ENCODE measurements at places on chromosomes 3 and 15.

GRCh38 chr3:148863814-148864213 lies 1.3 kb upstream of the CPA3 start:
- no peak for DNase-seq

- no peak for DNase-seq
Observed at GRCh38 chr15:42151141-42151561, 5.3 kb downstream of the PLA2G4F start.

GRCh38 chr3:25355034-25355885 lies 72.8 kb upstream of the RARB start:
- DNase-seq, result no peak

- no peak for DNase-seq
Observed at GRCh38 chr3:58150810-58151199, 60.0 kb downstream of the DNASE1L3 start.

DNA sequence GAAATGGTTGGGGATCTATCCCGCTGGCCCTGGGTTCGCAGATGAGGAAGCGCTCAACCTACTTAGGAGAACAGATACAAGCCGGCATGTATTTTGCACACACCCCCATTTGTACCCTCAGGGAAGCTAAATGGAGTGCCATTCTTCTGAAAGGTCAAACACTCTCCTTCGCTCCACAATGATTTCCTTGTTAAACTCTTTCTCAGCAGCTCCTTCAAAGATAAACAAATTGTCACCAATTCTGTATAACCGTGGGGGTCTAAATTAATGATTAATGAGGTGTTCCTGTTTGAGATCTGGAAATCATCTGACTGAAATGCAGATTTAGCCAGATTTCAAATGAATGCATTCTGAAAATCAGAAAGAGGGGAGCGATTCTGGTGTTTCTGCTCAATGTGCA lies 124.0 kb downstream of the MEGF11 start:
- DNase-seq, result no peak

DNA sequence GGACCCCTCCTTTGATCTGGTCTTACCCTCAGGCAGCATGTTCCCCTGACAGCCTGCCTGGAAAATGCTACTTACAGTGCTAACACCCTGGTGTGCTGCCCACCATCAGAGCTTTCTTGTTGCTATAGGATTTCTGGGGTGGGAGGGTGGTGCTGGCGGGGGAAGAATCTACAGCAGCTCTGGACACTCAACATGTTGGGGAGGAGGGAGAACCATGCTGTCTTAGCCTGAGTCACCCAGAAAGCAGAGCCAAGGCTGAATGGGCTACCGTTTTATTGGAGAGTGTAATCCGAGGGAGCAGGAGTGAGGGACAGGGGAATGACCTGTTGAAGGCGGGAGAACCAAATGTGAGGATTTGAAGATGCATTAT lies 45.6 kb downstream of the MFSD1 start:
- no peak for DNase-seq

- no peak for DNase-seq
Observed at GRCh38 chr3:58027704-58028317, 19.6 kb downstream of the FLNB start.

DNA sequence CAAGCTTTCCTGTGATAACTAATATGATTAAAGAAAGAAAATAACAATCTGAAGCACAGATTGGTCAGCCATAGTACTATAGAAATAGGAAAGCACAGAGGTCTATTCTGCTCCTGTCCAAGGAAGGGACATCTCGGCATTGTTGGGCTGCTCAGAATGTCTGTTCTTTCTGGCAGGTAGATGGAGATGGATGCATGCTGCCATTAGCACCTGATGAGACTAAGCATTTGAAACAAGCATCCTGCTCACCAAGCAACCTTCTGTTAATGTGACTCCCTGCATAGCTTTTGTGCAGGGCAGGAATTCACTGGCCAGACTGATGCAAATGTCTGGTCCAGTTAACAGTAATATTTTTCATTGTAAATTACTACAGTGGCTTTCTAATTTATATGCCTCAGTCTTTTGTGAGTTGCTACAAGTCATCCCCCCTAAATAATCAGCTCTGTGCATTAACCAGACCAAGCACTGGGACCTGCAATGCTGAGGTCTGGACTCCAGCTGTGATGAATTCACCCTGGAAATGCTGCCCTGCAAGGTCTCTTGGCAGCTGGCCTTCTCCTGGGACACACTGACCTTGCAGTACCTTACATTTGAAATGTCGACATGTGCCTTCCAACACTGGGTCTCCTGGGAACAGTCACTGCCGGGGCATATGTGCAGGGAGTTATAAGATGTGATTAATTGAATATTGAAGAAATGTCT lies 1123.7 kb downstream of the IGSF11 start:
- no peak for DNase-seq

- no peak for DNase-seq
Observed at GRCh38 chr3:185862920-185863319, 38.1 kb upstream of the IGF2BP2 start.

DNA sequence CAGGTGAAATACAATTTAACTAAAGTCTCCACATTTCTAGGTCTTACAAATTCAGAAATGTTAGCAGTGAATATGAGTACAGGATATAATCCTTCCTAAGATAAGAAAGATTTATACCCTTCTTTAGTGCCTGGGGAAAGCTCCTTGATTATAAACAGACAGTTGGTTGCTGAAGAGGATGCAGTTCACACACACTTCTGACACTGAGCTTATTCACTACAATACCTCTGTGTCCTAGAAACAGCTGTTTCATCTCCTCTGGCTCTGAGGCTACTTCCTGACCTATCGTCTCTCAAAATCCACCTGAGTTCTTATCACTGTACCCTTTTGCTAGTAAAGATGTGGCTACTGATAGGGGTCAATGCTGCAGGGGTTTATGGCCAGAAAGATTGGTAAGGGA lies 57.1 kb downstream of the TP63 start:
- no peak for DNase-seq

- DNase-seq, result no peak
Observed at GRCh38 chr3:45906681-45907407, 20.5 kb downstream of the CCR9 start.

DNA sequence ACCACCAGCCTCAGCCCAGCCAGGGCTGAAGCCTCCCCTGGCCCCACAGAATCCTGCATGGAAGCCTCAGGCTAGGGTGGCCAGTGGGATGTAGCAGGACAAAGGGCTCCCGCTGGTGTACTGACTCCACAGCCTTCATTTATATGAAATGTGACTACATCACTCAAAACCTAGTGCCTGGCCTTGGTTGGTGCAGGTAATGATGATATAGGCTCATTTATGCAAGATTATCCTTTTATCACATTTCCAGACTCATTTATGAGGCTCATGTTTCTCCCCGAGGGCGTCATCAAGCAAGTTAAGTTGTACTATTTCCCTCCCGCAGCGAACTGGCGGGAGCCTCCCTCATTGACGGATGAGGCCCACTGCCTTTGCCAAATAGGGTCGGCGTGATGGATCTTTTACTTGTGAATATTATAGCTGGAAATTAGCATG lies 179.1 kb upstream of the SMAD3 start:
- no peak for DNase-seq

GRCh38 chr3:188369526-188369925 lies 215.6 kb downstream of the LPP start:
- DNase-seq, result no peak

GRCh38 chr3:14280326-14280725 lies 101.7 kb downstream of the LSM3 start:
- no peak for DNase-seq

DNA sequence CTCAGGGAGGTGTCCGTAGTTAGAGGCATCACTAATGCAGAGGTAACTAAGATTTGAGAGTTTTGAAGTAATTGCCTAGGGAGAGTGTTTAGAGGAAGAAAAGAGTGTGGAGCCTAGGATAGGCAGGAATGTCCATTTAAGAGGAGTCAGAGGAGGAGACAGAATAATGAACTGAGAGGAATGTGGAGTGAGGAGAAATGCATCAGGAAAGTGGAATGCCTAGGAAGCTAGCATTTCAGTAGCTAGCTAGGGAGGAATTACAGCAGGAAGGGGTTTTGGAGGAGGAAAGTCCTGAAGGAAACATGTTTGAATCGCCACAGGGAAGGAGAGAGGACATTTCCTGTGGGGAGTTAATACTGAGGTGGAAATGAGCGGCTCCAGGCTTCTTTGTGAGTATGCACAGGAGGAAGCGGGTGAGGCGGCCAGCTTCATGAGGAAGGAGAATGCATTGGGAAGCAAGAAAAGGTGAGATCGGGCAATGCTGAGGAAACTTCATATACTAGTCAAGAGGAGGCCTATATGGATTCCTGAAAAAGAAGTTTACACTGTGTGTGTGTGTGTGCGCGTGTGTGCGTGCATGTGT lies 154.3 kb downstream of the TMEM108 start:
- DNase-seq, result no peak

DNA sequence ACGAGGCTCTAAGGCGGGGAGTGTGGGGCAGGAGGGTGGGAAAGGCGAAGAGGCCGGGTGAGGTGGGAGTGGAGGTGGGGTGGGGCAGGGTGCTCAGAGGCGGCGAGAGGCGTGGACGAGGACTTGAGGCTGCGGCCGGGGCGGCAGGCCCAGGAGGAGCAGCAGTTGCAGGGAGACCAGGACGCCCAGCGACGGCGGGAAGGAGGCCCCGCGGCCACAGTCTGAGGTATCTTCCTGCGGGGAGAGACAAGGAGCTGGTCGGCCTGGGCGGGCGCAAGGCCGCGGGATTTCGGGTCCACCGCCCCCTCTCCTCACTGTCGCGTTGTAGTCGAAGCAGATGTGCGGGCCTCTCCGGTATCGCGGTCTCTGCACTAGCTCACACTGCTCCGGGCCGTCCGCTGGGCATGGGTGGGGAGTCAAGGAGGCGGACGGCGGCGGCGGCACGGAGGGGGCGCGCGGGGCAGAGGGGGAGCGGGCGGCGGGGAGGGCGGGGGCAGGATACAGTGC lies 5.3 kb upstream of the TMEM115 start:
- no peak for DNase-seq

DNA sequence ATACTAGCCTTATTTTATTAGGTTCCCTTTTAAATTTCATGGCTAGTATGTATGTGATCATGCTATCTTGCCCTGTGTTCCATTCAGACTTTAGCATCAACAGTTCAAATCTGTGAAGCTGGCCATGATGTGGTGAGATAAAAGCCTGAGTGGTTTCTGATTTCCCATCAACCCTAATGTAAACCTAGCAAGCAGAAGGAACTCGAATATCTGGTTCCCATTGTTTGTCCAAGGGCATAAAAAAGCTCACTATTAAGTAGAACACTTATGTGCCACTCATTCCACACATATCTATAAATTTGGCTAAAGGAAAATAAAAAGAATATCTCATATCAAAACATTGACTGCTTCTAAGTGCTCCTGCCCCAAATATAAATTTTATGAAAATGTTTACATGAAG lies 311.7 kb downstream of the CADM2 start:
- DNase-seq, result no peak

- no peak for DNase-seq
Observed at GRCh38 chr15:77528290-77528967, 104.3 kb downstream of the LINGO1 start.

GRCh38 chr3:76111808-76112207 lies 326.5 kb upstream of the ZNF717 start:
- DNase-seq, result no peak

- DNase-seq, result peak; percentile 79
Observed at GRCh38 chr3:13420831-13421765, 976 bp upstream of the NUP210 start.

DNA sequence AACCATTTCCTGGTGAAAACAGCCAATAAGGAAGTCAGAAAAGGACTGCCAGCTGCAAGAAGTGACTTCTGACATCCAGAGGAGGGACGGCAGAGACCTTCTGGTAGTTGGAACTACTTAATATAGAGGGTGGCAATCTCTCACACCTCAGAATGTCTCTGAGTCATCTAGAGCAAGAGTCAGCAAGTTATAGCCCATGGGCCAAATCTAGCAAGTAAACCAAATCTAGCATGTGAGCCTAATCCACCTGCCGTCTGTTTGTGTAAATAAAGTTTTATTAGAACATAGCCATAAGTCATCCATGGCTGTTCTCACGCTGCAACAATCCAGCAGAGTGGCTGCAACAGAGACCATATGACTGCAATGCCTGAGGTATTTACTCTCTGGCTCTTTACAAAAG lies 160.5 kb upstream of the NR2E3 start:
- DNase-seq, result no peak
